ENCODE measurements at places on chromosomes 2 and 18.

DNA sequence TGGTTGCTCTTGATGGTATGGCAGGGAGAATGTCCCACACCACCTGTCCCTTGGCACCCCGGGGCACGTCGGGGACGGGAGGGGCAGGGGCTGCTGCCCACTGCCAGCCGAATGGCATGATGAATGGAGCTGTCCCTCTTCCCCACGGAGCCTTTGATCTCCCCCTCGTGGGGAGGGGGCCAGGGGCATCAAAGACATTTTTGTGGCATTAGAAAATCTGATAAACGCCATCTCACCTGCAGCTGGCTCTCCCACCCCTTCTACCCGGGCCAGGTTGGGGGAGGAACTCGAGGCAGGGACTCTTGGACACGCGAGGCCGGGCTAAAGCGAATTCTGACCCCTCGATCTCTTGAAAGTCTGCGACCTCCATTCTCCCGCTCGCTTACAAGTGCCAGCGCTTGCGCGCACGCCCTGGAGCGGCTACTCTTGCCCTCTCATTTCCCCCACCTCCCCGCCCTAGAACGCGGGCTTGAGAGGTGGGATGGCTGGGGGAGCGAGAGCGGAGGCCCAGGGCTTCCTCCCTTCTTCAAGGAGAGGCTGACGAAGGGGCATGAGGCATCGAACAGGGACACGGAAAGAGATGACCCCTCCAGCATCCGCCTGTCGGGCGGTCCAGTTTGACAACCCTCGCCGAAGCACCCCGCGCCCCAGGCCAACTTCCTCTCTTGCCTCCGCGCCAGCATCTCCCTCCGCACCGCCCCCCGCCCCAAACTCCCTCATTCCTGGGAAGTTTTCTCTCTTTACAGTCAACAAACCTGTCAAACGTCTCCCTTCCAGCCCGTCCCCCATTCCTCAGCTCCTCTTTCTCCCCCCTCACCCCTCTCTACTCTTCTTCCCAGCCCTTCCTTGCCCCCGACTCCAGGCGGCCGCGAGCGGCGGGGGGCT, 692 bp upstream of the WNT6 start:
- no peak for DNase-seq

DNA sequence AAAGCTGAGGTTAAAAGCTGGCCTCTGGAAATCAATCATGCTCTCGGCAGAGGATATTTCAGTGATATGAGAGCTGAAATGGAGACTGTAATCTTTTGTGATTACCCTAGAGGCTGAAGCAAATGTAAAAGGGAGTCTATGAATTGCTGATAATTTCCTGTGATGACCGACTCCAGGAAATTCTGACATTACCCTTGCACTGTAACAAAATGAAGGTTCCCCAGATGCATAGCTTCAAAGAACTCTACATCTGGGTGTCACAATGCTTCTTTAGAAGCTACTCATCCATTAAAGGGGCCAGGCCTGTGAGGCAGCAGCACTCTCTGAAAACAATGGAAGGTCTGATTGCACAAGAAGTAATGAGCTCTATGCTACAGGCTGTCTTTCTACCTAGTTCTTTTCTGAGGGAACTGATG, 268.2 kb upstream of the SESTD1 start:
- no peak for DNase-seq

- DNase-seq: no peak
Measured at GRCh38 chr2:53583583-53583982, 184.0 kb upstream of the CHAC2 start.

GRCh38 chr2:59233448-59233847, 992.3 kb upstream of the FANCL start:
- no peak for DNase-seq

GRCh38 chr2:58604096-58604495, 363.0 kb upstream of the FANCL start:
- no peak for DNase-seq

- DNase-seq: no peak
Measured at GRCh38 chr18:32930695-32931301, 158.0 kb upstream of the KLHL14 start.

DNA sequence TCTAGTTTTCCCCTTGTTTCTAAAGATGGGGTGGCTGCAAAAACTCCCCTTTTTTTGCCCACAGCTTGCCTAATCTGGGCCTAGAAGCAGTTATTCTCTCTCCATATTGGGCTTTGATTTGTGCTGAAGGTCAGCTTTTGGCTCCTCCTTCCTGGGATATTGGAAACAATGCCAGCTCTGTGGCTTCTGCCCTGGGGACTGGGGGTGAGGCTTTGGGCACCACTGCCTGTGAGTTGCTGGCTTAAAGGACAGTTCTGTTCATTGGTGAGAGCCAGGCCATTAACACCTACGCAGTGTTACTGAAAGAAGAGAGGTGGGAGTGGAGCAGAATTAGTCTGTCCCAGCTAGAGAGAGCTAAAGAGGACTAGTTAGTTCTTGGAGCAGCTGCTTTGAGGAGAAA, 4.3 kb downstream of the UBXN2A start:
- no peak for DNase-seq

DNA sequence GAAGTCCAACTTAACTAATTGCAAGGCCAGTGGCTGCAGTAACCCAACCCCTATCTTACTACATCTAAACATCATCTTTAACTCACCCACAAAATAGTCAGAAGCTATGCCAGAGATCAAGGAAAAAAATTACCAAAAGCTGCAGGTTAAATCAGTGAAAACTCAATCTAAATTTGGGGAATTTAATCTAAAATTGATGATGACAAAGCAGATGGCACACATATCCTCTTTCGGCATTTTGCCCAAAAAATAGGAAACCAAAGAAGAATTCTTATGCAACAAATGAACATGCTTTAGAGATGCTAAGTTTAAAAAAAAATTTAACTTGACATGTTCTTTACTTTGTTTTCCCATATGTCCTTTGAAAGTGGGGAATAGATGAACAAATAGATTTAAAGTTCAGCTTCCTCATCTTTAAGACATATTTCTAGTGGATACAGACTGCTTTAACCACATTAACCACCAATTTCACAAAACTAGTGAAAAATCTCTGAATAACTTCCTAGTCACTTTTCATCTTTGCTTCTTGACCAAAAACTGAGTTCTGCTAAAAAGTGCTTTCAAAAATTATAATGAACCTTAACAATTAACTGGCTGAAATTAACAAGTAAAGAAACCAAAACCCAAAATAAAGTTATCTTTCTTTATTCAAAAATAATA, 74.3 kb upstream of the CCDC150 start:
- no peak for DNase-seq

- DNase-seq: no peak
Measured at GRCh38 chr2:239014458-239015217, 166.8 kb downstream of the TWIST2 start.

GRCh38 chr18:32507093-32507492, 36.4 kb upstream of the GAREM1 start:
- no peak for DNase-seq

All from stimulated activated CD8-positive, alpha-beta memory T cell treated with anti-CD3 and anti-CD28 coated beads, Interleukin-7, amount 100 ng/mL, for 1 hour (primary cell).